ENCODE measurements at places on chromosomes 4 and X.

DNA sequence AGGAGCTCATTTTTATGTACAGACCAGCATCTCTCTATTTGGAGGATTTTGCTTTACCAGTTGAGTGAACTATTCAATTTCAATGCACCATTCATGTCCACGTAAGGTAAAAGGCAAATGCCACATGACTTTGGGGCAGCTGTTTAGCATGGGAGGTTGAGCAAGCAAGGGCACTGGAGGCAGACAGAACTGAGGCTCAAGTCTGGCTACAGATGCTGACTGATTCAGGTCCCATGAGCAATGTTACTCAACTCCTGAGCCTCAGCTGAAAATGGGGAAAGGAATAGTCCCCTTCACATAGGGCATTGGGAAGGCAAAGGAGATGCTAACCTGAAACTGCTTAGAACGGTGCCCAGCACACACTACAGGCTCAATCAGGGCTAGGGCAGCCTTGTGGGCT, 93.0 kb upstream of the MTM1 start:
- no peak for DNase-seq
- H3K4me1 ChIP-seq: no peaks in the 10 kb centered on the region
- no peak overlapping the region for H3K4me3 ChIP-seq
- no peaks in the 10 kb centered on the region for H3K27me3 ChIP-seq

- peaks cover 9% of the 10 kb centered on the region for H3K4me1 ChIP-seq
- no peaks in the 10 kb centered on the region for H3K27me3 ChIP-seq
- no peak overlapping the region for H3K27ac ChIP-seq
- peak; percentile 50 for DNase-seq
- H3K36me3 ChIP-seq: no peaks in the 10 kb centered on the region
These were observed 50.4 kb downstream of the MGARP start for GRCh38 chr4:139229534-139230039.

GRCh38 chr4:33270403-33270802, 2550.2 kb downstream of the PCDH7 start:
- H3K4me1 ChIP-seq: no peaks in the 10 kb centered on the region
- no peaks in the 10 kb centered on the region for H3K36me3 ChIP-seq
- no peak overlapping the region for H3K27ac ChIP-seq
- no peak for DNase-seq
- H3K27me3 ChIP-seq: no peaks in the 10 kb centered on the region
- H3K4me3 ChIP-seq: no peak overlapping the region

- no peak overlapping the region for H3K4me3 ChIP-seq
- H3K27ac ChIP-seq: no peak overlapping the region
- no peaks in the 10 kb centered on the region for H3K36me3 ChIP-seq
- no peaks in the 10 kb centered on the region for H3K4me1 ChIP-seq
- H3K27me3 ChIP-seq: no peaks in the 10 kb centered on the region
These were observed 338.8 kb downstream of the UNC5C start for GRCh38 chr4:95209927-95210326.

DNA sequence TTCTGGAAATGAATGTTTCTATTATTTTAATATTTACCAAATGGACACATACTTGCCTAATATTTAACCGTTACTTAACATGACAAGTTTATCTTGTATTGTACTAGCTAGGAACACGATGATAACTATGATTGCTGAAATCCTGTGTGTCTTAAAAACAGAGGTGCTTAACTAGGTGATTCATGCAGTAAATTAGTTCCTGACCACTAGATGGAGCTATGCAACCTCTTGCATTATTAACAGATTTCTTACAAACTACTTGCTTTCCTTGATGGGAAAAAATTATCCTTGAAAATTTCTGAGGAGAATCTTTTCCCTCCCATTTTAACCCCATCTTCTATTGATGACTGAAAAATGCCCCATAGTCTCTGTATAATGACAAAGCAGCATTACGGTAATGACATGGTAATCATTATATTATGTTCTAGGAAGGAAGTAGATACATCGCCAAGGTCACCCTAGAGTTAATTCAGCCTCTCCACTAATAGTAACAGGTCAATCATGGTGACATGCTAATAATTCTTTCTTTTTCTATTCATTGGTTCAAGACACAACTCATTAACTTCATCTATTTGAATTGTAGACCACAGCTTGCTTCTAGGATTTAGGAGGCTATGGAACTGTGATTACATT, 844.2 kb downstream of the RAPGEF2 start:
- DNase-seq: peak; percentile 70
- H3K4me1 ChIP-seq: no peaks in the 10 kb centered on the region
- H3K27me3 ChIP-seq: no peaks in the 10 kb centered on the region
- no peak overlapping the region for H3K27ac ChIP-seq
- H3K4me3 ChIP-seq: no peak overlapping the region

- H3K4me1 ChIP-seq: no peaks in the 10 kb centered on the region
- H3K4me3 ChIP-seq: no peak overlapping the region
- H3K36me3 ChIP-seq: no peaks in the 10 kb centered on the region
- no peak for DNase-seq
These were observed 772.9 kb upstream of the SLIT2 start for GRCh38 chr4:19478791-19479190.

GRCh38 chr4:82201805-82202641, 171.8 kb downstream of the HNRNPD start:
- no peak overlapping the region for H3K4me3 ChIP-seq
- no peak overlapping the region for H3K27ac ChIP-seq
- H3K36me3 ChIP-seq: no peaks in the 10 kb centered on the region
- H3K27me3 ChIP-seq: no peaks in the 10 kb centered on the region
- peak; percentile 36 for DNase-seq

- DNase-seq: no peak
- no peaks in the 10 kb centered on the region for H3K27me3 ChIP-seq
- no peak overlapping the region for H3K27ac ChIP-seq
- no peaks in the 10 kb centered on the region for H3K36me3 ChIP-seq
- no peak overlapping the region for H3K4me3 ChIP-seq
These were observed 109.3 kb upstream of the MSX1 start for GRCh38 chr4:4750187-4750586.

DNA sequence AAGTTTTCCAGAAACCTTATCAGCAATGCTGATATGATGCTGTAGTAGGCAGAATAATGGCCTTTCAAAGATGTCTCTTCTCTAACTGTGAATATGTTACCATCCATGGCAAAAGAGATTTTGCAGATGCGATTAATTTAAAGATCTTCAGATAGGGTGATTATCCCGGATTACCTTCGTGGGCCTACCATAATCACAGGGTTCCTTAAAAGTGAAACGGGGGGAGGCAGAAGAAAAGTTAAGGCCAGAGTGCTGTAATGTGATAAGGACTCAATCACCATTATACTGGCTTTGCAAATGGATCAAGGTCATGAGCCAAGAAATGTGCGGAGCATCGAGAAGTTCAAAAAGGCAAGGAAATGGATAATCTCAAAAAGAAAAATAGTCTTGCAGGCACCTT, 459.6 kb downstream of the CCSER1 start:
- no peak overlapping the region for H3K4me3 ChIP-seq
- no peaks in the 10 kb centered on the region for H3K27me3 ChIP-seq

- no peak for DNase-seq
- H3K4me1 ChIP-seq: no peaks in the 10 kb centered on the region
- no peaks in the 10 kb centered on the region for H3K27me3 ChIP-seq
- H3K27ac ChIP-seq: no peak overlapping the region
These were observed 150.2 kb upstream of the MAMLD1 start for GRCh38 chrX:150212672-150213480.

- H3K27ac ChIP-seq: no peak overlapping the region
- H3K4me1 ChIP-seq: no peaks in the 10 kb centered on the region
- H3K36me3 ChIP-seq: no peaks in the 10 kb centered on the region
- no peak overlapping the region for H3K4me3 ChIP-seq
- DNase-seq: no peak
These were observed 239.1 kb downstream of the EVC2 start for GRCh38 chr4:5469151-5469775.

DNA sequence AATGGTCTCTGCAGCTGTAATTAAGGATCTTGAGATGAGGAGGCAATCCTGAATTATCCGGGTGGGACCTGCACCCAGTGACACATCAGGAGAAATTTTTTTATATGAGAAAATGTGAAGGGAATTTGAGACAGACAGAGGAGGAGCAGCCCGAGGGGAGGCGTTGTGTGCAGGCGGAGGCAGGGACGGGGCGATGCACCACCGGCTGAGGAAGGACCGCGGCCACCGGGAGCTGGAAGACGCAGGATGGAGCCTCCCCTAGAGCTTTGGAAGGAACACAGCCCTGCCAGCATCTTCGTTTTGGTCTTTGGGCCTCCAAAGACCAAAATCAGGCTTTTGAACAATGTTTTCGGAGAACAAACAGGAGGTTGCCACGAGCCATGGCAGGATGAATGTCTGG, 85.0 kb upstream of the ADRA2C start:
- no peaks in the 10 kb centered on the region for H3K4me1 ChIP-seq
- H3K4me3 ChIP-seq: no peak overlapping the region
- no peak overlapping the region for H3K27ac ChIP-seq
- no peaks in the 10 kb centered on the region for H3K36me3 ChIP-seq
- H3K27me3 ChIP-seq: no peaks in the 10 kb centered on the region

DNA sequence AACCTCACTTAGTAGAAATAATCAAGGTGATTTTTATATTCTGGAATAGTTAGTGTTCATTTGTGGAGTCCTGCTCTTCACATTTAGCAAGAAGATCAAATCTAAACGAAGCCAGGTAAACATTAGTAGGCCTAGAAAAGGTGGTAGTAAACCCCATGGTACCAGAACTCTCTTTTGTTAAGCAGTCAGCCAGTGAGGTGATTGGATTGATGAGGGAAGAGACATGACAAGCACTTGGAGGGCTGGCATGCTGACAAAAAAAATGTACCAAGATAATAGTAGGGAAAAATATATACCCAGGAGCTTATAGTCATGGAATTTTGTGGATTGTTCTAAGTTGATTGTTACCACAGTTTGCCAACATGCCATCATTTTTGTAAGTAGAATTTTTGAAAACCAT, 163.8 kb downstream of the BANK1 start:
- H3K36me3 ChIP-seq: no peaks in the 10 kb centered on the region
- no peaks in the 10 kb centered on the region for H3K27me3 ChIP-seq
- peak overlapping the region; percentile 24 for H3K4me3 ChIP-seq
- peaks cover 27% of the 10 kb centered on the region for H3K4me1 ChIP-seq
- DNase-seq: no peak

- H3K27me3 ChIP-seq: no peaks in the 10 kb centered on the region
- H3K4me3 ChIP-seq: no peak overlapping the region
- no peaks in the 10 kb centered on the region for H3K36me3 ChIP-seq
- no peaks in the 10 kb centered on the region for H3K4me1 ChIP-seq
- no peak for DNase-seq
These were observed 43.3 kb downstream of the ENOPH1 start for GRCh38 chr4:82473621-82474164.

DNA sequence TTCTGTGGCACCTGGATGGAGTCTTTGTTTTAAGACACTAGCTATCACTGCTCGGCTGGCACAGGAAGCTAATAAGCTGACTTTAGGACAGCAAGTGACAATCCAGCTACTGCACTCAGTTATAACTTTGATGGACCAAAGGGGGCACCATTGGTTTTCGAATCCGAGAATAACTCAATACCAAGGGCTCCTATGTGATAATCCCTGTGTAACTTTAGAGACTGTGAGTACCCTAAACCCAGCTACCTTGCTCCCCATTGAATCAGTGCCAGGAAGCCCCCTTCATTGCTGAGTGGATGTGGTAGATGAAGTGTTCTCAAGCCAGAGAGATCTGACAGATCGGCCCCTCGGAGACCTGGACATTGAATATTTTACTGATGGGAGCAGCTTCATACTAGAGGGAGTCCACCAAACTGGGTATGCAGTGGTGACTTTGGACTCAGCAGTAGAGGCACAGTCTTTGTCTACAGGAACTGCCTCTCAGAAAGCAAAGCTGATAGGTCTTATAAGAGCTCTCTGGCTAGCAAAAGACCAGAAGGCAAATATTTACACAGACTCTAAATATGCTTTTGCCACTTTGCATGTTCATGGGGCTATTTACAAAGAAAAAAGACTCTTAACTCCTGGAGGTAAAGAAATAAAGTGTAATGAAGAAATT, 35.5 kb upstream of the UGT2B7 start:
- no peaks in the 10 kb centered on the region for H3K27me3 ChIP-seq
- H3K27ac ChIP-seq: no peak overlapping the region
- H3K36me3 ChIP-seq: no peaks in the 10 kb centered on the region
- no peak for DNase-seq
- H3K4me3 ChIP-seq: no peak overlapping the region

DNA sequence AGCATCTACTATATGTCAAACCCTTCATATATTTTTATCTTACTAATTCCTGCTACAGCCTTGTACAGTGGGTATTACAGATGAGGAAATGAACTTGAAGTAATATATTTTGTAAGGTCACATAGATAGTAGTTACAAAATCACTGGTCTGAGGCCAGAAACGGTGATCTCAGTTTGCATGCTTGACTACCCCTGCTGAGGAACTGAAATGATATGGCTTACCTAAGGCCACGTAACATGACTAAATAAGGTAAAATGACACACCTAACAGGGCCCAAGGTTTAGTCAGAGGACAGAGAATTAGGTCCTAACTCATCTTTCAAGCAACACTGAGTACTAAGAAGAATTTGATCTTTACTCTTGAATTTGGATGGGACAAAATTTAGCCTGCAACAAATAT, 1.5 kb upstream of the COMMD8 start:
- H3K27ac ChIP-seq: no peak overlapping the region
- H3K36me3 ChIP-seq: no peaks in the 10 kb centered on the region
- H3K4me1 ChIP-seq: peaks cover 14% of the 10 kb centered on the region
- no peak for DNase-seq
- no peaks in the 10 kb centered on the region for H3K27me3 ChIP-seq

- H3K4me3 ChIP-seq: no peak overlapping the region
- H3K27ac ChIP-seq: no peak overlapping the region
- H3K36me3 ChIP-seq: no peaks in the 10 kb centered on the region
- H3K4me1 ChIP-seq: no peaks in the 10 kb centered on the region
These were observed 67.9 kb downstream of the KLHL34 start for GRCh38 chrX:21590012-21590776.

DNA sequence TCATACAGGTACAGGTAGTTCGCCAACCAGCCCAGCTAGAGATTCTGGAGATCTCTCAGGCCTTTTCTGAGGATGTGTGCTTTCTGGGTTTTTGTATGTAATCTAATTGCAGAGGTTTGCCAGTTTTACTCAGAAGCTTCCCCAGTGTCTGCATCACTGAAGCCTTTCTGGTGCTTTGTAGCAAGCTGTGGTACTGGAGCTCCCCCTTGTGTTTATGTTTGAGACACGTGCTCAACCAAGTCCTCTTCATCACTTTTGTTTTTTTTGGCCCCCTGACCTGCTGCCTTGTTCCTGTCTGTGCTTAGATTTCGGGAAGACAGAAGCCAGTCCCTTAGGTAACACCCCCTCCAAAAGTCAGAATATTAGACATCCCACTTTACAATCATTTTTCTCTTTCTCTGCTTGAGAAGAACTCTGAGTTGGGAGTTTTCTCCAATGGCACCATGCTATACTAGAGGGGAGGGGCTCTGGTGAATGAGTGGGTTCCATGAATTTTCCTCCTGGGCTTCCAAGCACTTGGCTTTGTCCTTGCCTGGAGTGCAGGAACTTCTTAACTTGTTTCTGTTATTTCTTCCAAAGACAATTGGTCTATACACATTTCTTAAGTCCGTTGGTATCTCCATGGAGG, 128.4 kb upstream of the TBC1D9 start:
- no peak overlapping the region for H3K27ac ChIP-seq
- H3K4me3 ChIP-seq: no peak overlapping the region
- H3K27me3 ChIP-seq: peaks cover 4% of the 10 kb centered on the region
- no peaks in the 10 kb centered on the region for H3K36me3 ChIP-seq
- peak; percentile 71 for DNase-seq
- H3K4me1 ChIP-seq: no peaks in the 10 kb centered on the region
